ENCODE measurements at places on chromosomes 11 and 22.

DNA sequence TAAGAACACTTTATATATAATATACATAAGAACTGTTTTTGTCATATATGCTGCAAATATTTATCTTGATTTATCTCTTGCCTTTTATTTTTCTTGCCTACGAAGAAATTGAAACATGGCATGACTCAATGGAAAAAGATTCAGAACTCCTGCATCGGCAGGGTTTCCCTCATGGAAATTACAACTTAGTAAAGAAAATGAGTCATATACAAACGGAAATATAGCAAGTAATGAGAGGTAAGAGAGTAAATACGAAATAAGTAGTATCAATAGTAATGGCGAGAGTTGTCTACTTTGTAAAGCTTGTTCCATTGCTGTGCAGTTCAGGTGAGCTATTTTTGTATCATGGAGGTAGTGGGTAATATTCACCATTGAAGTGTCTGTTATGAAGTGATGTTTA is 350.4 kb downstream of the DDX10 start:
- H3K4me1 ChIP-seq, result no peaks in the 10 kb centered on the region
- H3K4me3 ChIP-seq, result no peak overlapping the region
- no peak overlapping the region for H3K27ac ChIP-seq
- no peaks in the 10 kb centered on the region for H3K36me3 ChIP-seq
- no peaks in the 10 kb centered on the region for H3K27me3 ChIP-seq
- DNase-seq, result peak; percentile 61

DNA sequence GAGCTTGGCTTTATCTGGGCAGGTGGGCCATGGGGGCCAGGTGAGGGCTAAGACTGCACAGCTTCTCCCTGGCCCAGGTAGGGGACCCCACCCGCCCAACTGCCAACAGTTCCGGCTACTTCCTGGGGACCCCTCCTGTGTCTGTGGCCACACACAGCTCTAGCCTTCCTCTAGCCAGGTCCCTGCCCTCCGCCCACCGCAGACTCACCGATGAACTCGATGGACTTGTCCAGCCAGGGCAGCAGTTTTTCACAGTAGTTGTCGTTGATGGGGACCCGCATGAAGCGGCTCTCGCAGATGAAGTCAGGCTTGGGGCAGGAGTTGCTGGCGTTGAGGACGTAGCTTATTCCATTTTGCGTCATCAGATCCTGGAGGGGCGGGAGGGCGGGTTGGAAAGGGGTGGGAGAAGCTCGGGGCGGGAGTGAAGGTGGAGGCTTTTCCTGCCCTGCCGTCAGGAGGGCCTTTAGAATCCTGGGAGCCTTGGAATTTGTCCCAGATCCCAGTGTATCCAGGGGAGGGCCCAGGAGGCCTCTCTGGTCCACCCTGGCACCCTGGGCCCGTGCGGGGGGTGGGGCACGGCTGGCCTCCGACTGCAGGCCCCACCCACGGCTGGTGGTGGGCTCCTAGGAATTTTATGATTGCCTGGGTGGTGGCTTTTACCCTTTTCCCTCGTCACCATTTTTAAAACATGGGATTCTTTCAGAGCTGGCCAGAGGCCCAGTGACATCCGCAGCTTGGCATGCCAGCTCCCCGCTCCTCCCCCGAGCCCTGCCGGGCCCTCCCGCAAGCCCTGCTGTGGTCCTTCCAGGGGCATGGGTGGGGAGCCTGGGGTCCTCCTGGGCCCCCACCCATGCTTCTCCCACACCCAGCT is 13.9 kb downstream of the DUSP8 start:
- no peaks in the 10 kb centered on the region for H3K4me1 ChIP-seq
- H3K27ac ChIP-seq, result no peak overlapping the region
- no peaks in the 10 kb centered on the region for H3K36me3 ChIP-seq
- no peaks in the 10 kb centered on the region for H3K27me3 ChIP-seq

GRCh38 chr11:119416606-119417580 is 6.1 kb downstream of the THY1 start:
- H3K4me3 ChIP-seq, result peak overlapping the region; percentile 97
- peak; percentile 58 for DNase-seq
- H3K27ac ChIP-seq, result peak overlapping the region; percentile 97
- peaks cover 45% of the 10 kb centered on the region for H3K36me3 ChIP-seq
- peaks cover 53% of the 10 kb centered on the region for H3K4me1 ChIP-seq
- H3K27me3 ChIP-seq, result peaks cover 5% of the 10 kb centered on the region

DNA sequence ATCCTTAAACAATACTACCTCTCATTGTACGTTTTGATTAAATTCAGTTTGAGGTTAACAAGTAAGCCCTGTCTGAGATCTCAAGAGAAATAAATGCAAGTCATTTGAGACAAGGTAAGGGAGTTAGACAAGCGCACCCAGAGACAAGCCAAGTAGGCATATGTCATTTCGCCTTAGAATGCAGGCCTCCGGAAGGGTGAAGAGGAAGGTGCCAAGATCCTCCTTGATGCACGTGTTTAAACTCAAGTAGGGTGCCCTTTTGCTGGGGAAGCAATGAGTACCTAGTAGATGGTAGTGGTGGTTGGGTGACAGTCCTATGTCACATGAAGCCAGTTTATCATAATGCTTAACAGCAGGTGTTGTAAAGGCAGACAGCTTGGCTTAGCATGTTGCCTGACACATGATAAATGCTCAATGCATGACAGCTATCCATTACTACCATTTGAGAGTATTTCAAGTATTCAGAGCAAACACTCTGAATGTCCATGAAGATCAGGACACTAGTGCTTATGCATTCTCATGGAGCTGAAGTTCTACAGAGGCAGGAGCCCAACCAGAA is 415.9 kb downstream of the TMEM135 start:
- H3K4me3 ChIP-seq, result no peak overlapping the region
- H3K27ac ChIP-seq, result no peak overlapping the region
- H3K36me3 ChIP-seq, result no peaks in the 10 kb centered on the region

DNA sequence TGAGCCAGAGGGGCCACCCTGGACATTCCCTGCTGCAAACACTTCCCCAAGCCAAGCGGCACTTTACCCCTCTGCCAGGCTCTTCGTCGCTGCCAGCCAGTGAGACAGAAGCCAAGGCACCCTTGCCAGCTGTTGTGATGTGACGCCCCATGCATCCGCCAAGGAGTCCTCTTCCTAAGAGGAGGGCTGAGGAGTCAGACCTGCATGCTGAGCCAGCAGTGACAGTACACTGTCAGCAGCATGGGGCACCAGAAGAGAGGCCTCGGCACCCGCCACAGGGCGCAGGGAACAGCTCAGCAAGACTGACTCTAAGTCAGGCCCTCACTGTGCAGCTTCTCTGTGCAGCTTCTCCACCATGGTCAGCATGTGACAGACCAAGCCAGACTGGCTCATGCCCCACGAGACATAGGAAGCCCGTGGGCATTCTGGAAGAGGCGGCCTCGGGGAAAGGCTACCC is 26.4 kb downstream of the VPS37C start:
- no peak for DNase-seq
- peaks cover 1% of the 10 kb centered on the region for H3K27me3 ChIP-seq
- H3K36me3 ChIP-seq, result peaks cover 14% of the 10 kb centered on the region
- peaks cover 22% of the 10 kb centered on the region for H3K4me1 ChIP-seq
- no peak overlapping the region for H3K27ac ChIP-seq

GRCh38 chr11:2100361-2101170 is 38.6 kb downstream of the IGF2 start:
- H3K27ac ChIP-seq, result no peak overlapping the region
- peaks cover 6% of the 10 kb centered on the region for H3K27me3 ChIP-seq
- no peak overlapping the region for H3K4me3 ChIP-seq

DNA sequence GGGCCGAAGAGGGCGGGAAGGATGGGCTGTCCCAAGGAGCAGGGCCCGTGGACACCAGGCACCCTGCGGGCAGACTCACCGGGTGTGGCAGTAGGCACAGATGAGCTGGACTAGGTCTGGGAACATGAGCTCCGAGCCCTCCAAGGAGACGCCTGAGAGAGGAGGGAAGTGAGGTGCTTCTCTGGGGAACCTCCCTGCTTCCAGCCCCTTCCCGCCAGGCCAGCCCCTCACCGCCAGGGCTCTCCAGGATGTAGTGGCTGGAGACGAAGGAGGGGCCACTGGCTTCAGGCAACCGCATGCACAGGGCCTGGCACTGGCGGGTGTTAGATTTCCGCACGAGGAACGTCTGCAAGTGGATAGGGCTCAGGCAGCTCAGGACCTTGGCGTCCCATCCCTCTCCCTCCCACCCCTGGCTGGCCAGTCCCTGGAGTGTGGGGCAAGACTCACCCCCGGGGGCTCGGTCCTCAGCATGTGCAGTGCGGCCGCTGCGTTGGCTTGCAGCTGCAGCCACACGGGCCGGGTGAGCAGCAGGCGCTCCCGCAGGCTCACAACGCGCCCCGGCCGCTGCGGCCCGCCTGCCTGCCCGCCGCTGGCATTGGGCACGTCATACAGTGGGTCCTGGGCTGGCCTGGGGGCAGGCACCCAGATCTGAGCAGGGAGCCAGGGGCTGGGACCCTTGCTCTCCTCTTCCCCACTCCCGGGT is 552 bp downstream of the RIN1 start:
- H3K4me1 ChIP-seq, result peaks cover 32% of the 10 kb centered on the region
- peak; percentile 63 for DNase-seq
- peak overlapping the region; percentile 100 for H3K27ac ChIP-seq
- peak overlapping the region; percentile 99 for H3K4me3 ChIP-seq
- H3K27me3 ChIP-seq, result peaks cover 15% of the 10 kb centered on the region

- no peaks in the 10 kb centered on the region for H3K36me3 ChIP-seq
- H3K4me1 ChIP-seq, result peaks cover 3% of the 10 kb centered on the region
- no peak for DNase-seq
- no peak overlapping the region for H3K4me3 ChIP-seq
Measured at GRCh38 chr11:121555121-121555520, 102.4 kb upstream of the SORL1-AS1 start.
